CD4-positive, alpha-beta T cell treated with Interleukin-2 at 100 ng/mL for 4 hours (primary cell): ENCODE measurements at places on chromosomes 11 and 22.

- DNase-seq: peak; percentile 74
Measured at GRCh38 chr22:29394931-29395581, 6.7 kb upstream of the AP1B1 start.

DNA sequence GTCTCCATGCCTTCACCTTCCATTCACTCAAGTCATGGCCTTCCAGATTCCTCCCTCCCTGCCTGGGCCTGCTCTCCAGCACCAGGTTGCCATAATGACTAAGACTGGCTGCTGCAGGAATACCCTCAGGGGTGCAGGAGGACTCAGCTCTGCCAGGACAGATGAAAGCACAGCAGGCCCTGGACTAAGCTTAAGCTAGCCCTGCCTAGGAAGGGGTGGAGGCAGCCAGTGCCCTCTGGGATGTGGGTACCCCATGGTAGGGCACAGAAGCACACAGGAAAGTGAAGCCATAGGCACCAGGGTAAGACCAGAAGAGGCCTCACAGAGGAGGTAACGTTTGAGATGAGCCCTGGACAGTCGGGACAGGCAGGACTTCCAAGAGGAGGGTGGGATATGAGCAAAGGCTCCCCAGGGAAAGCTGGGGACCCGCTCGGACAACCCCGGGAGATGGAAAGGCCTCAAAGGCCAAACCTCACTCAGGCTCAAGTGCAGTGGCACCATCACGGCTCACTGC, 3.0 kb upstream of the RIN1 start:
- no peak for DNase-seq

GRCh38 chr11:126430581-126431335, 75.3 kb downstream of the ST3GAL4 start:
- DNase-seq: no peak

- DNase-seq: no peak
Measured at GRCh38 chr22:48739348-48740085, 1088.2 kb downstream of the BRD1 start.

DNA sequence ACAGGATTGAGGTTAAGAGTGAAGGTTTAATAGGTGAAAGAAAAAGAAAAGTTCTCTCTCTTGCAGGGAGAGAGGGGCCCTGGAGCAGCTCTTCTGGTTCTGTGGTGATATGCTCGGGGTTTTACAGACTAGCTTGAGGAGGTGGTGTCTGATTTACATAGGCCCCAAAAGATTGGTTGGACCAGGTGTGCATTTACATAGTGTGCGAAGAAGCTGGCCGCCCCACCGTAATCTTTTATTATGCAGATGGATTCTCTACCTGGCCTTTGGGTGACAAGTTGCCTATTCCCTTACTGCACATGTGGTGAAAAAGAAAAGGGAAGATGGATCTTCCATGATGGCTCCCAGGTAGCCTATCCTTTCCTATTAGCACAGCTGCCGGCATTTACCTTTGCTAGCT, 219.9 kb upstream of the GRIA4 start:
- DNase-seq: no peak

- DNase-seq: no peak
Measured at GRCh38 chr11:35009944-35010342, 93.5 kb downstream of the PDHX start.

DNA sequence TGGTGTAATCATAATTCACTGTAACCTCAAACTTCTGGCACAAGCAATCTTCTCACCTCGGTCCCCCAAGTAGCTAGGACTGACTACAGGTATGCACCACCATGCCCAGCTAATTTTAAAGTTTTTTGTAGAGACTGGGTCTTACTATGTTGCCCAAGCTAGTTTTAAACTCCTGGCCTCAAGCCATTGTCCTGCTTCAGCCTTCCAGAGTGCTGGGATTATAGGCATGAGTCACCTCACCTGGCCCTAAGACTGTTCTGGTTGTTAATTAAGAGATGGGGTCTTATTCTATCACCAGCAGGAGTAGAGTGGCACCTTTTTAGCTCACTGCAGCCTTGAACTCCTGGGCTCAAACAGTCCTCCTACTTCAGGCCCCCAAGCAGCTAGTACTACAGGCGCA, 52.0 kb upstream of the DEPDC7 start:
- no peak for DNase-seq

GRCh38 chr11:46387919-46388618, 3.5 kb downstream of the CHRM4 start:
- DNase-seq: no peak

- no peak for DNase-seq
Measured at GRCh38 chr22:34214372-34214771, 294.1 kb upstream of the LARGE1 start.

DNA sequence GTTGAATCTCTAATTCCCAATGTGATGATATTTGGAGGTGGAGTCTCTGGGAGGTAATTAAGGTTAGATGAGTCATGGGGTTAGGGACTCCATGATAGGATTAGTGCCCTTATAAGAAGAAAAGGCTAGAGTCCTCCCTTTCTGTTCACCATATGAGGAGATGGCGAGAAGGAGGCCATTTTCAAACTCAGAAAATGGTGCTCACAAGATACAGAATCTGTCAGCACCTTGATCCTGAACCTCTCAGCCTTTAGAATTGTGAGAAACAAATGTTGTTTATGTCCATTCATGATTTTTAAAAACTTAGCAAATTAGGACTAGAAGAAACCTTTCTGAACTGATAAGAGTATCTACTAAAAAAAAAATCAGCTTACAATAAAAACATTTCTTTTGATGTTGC, 57.7 kb upstream of the RASSF10 start:
- DNase-seq: no peak

DNA sequence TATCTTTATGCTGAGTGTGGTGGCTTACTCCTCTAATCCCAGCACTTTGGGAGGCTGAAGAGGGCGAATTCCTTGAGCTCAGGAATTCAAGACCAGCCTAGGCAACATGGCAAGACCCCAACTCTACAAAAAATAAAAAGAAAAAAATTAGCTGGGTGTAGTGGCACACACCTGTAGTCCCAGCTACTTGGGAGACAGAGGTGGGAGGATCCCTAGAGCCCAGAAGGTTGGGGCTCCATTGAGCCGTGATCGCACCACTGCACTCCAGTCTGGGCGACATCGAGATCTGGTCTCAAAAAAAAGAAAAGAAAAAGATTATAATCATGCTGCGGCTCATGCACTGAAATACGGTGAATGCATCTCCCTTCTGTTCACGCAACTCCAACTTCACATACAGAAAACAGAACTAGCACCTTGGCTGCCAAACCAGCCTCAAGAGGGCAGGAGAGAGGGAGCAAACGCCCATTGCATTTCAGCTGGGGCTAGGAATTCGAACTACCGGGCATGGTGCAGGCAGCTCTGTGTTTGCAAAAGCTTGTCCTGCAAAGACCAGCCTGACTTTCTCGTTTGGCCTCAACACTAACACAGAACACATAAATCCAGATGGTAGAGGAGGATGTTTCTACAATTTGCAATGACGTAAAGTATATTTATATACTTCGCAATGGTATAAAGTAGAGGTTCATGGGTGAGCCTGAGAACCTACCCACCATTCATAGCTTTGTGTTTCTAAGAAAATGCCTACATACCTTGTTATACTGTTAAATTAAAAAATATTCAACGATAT, 6.3 kb upstream of the SYNGR1 start:
- peak; percentile 59 for DNase-seq

DNA sequence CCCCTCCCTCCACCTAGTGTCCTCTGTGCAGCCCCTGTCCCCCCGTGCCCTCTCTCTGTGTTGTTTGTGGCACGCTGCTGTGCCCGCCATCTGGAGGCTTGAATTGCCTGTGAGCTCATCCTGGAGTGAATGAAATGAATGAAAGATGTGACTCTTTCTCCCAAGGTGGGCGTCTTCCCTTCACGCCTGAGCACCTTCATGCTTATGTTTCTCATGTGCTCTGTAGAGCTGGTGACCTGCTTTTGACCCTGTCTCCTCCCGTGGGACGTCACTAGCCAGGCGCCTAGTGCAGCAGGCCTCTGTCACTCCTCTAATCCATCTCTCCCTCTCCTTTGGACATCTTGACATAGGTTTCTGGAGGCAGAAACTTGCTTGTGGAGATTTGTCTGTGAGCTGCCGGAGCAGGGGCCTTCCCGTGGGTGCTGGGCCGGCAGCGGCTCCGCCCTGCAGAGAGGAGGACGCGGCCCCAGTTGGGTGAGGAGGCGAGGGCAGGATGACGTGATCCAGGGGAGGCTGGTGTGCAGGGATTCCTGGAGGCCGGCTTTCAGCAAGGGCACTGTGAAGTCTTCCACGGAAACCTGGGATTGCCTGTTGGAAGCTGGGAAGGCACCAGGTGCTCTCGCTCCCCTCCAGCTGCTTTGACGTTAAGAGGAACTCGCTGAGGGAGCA, 40.6 kb downstream of the MUC6 start:
- DNase-seq: no peak

GRCh38 chr11:113923572-113923971, 19.0 kb downstream of the HTR3B start:
- no peak for DNase-seq

- no peak for DNase-seq
Measured at GRCh38 chr11:80944758-80945157, 1503.9 kb upstream of the TENM4 start.

GRCh38 chr11:82521427-82521826, 212.2 kb downstream of the FAM181B start:
- no peak for DNase-seq

DNA sequence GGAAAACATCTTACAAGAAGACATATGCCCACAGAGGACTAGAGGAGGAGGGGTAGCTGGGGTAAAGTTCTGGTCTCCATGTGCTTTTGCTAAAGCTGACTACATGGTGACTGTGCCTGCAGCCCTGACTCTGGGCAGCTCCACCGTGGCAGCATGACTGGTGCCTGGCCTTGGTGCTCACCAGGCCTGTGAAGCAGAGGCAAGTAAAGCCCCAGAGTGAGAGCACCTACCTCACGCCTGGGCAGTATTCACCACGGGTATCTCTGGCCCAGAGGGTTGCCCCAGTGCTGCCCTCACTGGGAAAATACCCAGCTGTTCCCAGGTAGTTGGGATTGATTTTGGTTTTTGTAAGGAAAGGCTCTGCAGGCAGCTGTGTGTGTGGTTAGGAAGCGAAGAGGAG, 78.3 kb downstream of the CTTN start:
- no peak for DNase-seq

- no peak for DNase-seq
Measured at GRCh38 chr11:70462818-70463477, 64.6 kb downstream of the CTTN start.

DNA sequence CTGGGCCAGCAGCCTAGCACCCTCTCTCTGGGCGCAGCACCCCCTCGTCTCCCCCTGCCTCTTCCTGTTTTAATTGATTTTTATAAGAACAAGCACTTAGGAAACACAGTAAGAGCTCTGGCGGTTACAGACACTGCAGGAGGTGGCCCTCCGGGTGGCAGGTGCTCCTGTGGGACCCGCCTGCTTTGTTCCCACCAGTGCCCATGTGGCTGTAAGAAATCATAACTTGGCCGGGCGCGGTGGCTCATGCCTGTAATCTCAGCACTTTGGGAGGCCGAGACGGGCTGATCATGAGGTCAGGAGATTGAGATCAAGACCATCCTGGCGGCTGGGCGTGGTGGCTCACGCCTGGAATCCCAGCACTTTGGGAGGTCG, 18.4 kb downstream of the TSPAN4 start:
- no peak for DNase-seq

GRCh38 chr22:26322179-26322905, 106.7 kb upstream of the ASPHD2 start:
- no peak for DNase-seq

DNA sequence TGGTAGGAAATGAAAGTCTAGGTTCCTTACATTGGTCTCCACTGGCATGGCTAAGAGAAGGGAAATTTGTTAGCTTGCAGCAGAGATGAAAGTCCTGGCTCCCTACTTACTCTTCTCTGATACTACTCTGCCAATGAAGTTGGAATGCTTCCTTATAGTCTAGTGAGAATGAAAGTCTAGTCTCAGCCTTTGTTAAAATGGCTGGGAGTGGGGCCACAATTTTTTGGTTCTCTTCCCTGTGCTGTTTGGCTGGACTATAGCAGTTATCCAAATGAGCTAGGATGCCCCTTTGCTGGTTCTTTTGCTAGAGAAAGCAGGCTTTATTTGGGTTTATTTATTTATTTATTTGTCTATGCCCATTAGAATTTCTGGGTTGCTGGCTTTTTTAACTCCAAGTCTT, 414.3 kb downstream of the AASDHPPT start:
- no peak for DNase-seq

- DNase-seq: no peak
Measured at GRCh38 chr22:35313311-35314121, 13.8 kb downstream of the TOM1 start.

DNA sequence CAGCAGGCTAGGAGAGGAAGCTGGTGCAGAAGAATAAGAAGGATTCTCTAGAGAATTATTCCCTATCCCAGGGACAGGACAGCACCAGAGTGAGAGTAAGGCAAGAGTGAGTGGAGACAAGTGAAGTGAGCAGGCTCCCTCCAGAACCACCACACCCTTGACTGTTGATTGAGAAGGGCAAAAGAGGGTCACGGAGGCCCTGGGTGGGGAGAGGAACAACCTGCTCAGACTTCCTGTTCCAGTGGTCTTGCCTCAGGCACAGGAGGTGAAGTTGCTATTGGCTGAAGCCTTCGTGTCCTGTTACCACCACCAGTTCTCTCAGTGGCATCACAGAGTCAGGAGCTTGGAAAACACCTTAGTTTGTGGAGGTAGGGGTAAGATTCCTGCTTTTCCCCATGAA, 51.7 kb upstream of the CCDC89 start:
- no peak for DNase-seq

- peak; percentile 78 for DNase-seq
Measured at GRCh38 chr11:59053387-59053786, 32.7 kb upstream of the GLYATL1B start.

- no peak for DNase-seq
Measured at GRCh38 chr11:109140426-109140825, 281.6 kb upstream of the C11orf87 start.

- no peak for DNase-seq
Measured at GRCh38 chr22:42434748-42435425, 2.7 kb upstream of the NFAM1 start.

DNA sequence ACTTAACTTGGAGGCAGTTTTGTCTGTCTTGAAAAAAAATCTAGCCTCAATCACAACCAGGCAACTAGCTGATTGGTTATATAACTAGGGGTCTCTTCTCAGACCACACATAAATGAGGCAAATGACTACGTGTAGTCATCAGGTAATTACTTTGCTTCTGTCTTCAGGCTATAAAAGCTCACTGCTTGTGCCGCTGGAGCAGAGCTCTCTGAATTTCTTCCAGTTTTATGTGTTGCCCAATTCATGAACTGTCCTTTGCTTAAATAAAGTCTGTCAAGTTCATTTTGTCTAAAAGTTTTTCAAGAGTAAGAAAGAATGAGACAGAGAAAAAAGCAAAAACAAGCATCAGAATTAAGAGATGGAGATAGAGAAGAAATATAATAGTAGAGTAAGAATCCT, 93.4 kb downstream of the MUC15 start:
- DNase-seq: no peak

- DNase-seq: peak; percentile 75
Measured at GRCh38 chr11:18617688-18618341, 16.3 kb downstream of the SPTY2D1 start.

- no peak for DNase-seq
Measured at GRCh38 chr11:130677486-130678153, 229.2 kb downstream of the ADAMTS15 start.

DNA sequence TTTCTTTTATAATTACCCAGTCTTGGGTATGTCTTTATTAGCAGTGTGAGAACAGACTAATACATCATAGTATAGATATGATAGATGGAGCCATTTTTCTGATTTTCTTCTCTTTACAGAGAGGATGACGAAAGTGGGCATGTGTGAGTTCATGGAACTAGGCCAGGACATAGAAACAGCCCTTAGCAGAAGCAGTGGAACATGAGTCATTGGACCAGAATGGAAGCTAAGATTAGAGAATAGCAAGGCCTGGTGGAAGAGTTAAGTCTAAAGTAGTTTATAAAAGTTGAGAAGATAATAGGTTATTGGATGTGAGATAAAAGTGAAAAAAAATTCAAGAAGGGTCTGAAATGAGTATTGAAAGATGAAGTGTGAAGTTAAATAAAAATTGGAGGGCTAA, 97.0 kb upstream of the MPPED2 start:
- DNase-seq: no peak
